ENCODE measurements at places on chromosomes 7 and 10.
A peak's percentile ranks its signal among the peaks of the same experiment; 100 is the strongest.

DNA sequence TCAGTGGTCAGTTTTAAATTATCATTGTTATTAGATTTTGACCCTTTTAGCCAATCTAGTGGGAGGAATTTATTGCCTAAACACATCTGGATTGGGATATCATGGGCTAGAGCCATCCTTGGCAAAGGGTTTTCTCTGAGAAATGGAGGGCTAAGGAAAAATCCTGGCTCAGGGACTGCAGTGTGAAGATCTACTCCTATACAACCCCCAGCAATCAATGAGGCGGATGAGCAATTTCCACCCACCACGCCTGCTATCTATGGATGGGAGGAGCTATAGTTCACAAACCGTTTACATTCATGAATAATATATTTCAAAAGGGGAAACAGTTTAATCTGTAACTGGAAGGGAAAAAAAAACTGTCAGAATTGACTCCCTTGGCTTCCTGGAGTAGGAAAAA is 2.7 kb downstream of the CAV1 start:
- DNase-seq: no peak

DNA sequence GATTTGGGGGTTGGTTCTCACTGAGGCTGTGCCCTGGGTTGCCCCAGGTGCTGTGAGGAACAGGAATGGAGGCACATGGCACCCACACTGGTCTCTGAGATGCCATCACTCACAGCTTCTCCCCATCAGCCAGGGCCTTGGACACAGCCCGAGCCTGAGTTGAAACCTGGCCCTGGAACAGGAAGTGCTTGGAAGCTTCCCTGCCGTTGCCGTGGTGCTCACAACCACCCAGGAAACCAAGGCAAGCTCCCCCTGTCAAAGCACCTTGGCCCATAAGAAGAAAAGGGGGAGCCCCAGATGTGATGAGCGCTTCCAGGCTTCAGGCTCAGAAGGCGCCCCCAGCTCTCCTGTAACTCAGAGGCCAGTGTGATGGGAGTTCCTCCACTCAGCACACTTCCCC is at the start of gene BTBD16:
Gene BTBD16 (plus strand): TSS at position 221 of the 400 bp plus-strand sequence. CDS start 3,786 bp downstream, outside the sequence.
- no peak for DNase-seq

- DNase-seq: no peak
Observed at GRCh38 chr7:77571801-77572200, 34.7 kb downstream of the PTPN12 start.

GRCh38 chr10:131980761-131981428 is 828 bp downstream of the BNIP3 start:
- peak; percentile 23 for DNase-seq

GRCh38 chr7:123432601-123433000 is 101.8 kb downstream of the IQUB start:
- no peak for DNase-seq

GRCh38 chr7:69190763-69191162 is 407.5 kb upstream of the AUTS2 start:
- no peak for DNase-seq

DNA sequence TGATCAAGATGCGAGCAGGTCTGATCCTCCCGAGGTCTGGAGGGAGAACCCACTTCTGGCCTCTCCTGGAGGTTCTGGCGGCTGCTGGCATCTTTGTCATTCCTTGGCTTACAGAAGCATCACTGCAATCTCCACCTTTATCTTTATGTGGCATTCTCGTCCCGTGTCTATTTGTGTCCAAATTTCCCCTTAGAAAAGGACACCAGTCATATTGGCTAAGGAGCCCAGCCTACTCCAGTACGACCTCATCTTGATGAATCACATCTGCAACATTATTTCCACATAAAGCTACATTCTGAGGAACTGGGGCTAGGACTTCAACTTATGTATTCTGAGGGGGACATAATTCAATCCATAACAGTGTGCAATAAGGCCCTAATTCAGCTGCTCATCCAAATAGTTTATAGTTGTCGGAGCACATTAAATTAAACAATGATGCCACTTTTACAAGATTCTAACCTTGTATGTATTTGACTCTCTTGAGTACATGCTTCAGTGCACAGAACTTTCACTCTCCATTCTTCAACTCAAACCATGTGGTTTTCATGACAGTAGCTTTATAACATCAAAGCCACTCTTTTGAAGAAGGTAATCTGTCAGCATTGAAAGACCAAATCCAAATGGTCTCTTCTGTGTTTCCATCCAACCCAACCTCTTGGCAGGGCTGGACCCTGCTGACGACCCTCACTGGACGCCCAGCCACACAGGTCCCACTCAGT is 86.2 kb upstream of the DDC start:
- DNase-seq: no peak

DNA sequence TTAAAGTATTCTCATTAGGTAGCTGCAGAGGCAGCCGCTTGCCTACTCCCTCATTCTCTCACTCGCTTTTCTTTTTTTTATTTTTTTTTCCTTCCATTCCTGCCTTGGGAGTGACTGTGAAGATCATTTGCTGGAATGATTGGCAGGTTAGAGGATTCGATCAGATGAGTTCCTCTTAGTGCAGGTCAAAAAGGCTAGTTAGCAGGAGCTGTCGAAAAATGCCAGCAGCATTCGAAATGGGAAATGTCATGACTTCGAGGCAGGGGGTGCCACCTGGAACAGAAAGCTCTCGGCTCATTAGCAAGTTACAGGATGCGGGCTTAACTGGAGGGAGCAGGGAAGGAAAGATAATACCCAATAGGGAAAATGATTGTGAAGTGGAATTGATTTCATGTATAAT is 137.5 kb upstream of the FZD1 start:
- DNase-seq: no peak

DNA sequence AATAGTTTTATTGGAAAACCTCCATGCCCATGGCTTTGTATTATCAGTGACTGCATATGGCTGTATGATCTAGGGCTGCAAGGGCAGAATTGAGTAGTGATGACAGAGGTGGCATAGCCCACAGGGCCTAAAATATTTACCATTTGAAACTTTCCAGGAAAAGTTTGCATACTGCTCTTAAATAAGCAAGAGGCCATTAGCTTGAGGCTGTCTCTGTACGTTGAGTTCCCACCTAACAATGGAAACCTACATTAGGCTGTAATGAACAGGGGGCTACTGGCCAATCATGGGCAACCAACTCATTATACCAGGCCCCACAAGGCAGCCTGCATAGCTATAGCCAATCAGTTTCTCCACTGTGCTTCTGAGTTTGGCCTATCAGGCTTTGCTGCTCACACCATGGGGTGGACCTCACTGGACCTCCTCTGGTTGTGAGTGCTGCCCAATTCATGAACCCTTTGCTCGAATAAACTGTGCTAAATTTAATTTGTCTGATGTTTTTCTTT is 673 bp upstream of the ST8SIA6 start:
- no peak for DNase-seq

DNA sequence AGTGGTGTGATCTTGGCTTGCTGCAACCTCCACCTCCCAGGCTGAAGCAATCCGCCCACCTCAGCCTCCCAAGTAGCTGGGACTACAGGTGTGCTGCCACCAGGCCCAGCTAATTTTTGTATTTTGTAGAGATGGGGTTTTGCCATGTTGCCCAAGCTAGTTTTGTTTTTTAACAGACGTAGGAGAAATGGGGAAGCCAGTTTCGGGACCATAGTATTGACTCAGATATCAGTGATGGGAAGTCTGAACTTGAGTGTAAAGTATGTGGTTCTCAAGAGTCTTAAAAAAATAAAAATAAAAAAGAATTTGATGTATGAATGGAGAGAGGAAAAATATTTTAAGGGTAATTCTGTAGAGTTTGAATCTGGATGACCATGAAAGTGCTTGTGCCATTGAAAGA is 34.2 kb downstream of the SP4 start:
- DNase-seq: no peak

Measured in kidney capillary endothelial cell (primary cell).